Inflammatory macrophage (primary cell): ENCODE measurements at places on chromosomes 7 and 10.

DNA sequence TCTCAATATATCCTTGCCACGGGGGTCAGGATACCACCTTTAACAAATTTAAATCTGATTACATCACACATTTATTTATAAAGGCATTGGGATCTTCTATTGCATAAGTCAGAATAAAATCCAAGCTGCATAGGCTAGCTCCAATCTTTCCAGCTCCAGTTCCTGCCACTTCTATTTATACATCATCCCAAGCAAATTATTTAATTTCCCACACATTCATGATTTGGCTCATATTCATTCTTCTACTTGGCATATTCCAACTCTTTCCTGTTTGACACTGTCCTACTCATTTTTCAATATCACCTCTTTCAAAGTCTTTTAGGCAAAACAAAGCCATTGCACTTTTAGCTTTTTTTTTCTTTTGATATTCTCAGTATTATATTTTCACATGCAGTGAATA, 579.0 kb upstream of the FZD8 start:
- no peak for DNase-seq

- DNase-seq, result no peak
These were observed 96.0 kb downstream of the NOD1 start for GRCh38 chr7:30382607-30383006.

DNA sequence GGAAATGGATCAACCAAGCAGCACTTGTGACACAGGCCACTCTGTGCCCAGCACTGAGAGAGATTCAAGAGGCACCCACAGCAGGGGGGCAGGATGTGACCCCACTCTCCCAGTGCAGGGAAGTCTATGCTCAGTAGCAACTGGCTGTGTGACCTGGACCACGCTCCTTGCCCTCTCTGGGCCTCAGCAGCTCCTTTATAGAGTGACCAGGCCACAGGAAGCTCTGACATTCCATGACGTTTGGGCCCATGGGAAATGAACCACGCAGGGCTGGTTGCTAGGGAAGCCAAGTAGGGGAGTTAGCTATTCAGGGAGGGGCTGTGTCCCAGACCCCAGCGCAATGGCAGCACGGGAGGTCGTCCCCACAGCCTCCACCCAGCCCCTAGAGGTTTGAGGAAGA, 232.6 kb downstream of the USP6NL start:
- no peak for DNase-seq

DNA sequence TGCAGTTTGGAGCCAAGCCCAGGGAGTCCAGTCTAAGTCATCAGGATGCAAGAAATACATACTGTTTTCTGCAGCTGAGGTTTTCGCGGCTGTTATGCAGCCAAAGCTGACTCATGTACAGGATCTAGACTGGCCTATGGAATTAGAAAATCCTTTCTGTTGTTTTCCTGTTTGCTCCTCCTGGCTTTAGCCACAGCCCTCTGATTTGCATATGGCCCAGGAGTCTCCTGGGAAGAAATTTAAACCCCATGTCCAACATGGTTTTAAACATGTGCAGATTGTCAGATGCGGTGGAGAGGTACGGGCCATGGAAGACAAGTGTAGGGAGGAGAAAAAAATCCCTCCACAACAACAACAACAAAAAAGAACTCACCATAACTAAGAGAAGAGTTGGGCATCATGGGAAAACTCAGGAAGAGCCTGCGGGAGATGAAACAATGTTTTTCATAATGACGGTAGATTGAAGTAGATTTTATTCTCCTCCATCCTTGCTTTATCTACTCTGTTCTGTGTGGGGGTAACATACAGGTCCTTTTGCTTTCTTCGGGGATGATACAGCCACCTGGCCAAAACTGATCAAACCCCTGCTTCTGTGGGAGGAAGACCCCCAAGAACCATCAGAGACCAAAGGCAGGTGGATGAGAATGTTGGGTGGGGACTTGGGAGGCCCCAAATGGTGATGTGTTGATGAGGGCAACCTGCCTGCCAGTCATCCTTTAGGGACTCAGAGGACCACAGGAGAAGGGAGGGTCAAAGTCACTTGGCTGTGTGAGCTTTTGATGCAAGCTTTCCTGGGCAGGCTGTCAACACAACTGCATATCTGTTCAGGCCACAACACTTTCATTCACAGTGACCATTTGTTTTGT, 29.8 kb upstream of the GNA12 start:
- peak; percentile 21 for DNase-seq

DNA sequence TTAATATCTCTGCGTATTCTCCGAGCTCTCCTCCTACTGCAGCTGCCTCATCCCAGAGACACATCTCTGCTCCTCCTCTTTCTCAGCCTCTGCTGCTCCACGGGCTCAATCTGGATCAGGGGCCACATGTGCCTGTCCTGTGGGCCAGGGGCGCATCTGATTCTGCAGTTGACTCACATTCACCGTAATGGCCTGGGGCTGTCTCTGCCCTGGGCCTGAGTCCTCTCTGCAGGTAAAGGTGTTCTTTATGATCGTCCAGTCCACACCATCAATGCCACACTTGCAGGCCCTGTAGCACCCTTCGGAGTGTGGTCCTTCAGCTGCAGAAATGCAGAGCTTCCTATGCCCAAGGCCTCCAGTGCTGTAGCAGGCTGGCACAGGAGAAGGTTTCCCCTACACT, 154.5 kb downstream of the OAT start:
- no peak for DNase-seq

GRCh38 chr7:29500719-29501118, 62.9 kb upstream of the PRR15 start:
- DNase-seq, result no peak

- DNase-seq, result no peak
These were observed 29.1 kb downstream of the MCU start for GRCh38 chr10:72720814-72721660.

DNA sequence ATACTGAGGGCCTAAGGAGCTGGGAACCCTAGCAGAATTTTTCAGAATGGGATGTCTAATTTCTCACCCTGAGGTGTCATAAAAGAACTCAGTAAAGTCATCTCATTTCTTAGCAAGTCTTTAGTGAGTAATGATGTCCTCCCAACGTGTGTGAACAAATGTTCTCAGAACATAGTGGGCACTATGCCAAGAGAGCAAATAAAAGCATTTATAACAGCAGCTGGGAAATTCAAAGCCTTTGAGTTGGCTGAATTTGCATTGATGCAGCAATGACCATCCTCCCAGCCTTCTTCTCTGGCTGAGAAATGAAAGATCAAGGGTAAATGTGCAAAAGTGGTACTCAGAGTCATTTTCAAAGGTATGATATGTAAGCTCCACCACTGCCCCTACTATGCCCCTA, 109.4 kb downstream of the FAM107B start:
- no peak for DNase-seq

DNA sequence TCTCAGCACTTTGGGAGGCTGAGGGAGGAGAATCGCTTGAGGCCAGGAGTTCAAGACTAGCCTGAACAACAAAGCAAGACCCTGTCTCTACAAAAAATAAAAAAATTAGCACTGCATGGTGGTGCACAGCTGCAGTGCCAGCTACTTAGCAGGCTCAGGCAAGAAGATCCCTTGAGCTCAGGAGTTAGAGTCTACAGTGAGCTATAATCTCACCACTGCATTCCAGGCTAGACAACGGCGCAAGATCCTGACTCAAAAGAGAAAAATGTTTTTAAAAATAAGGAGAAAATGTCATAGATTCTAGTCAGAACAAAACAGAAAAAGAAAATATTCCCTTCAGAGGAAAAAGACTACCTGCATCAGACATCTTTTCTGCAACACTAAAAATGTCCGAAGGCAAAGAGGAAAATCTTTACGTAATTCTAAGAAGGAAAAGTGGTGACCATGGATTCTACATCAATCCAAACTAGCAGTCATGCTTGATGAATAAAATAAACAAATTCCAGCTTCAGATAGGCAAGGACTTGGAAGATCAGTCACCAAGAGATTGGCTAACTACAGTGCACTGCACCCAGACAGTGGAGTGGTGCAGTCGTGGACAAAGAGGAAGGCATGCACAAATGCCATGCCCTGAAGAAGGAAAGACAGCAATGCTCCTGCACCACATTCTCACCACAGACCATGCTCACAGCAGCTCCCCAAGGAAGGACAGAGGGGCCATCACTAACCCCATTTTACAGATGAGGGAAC, 54.3 kb downstream of the ERCC6 start:
- no peak for DNase-seq

GRCh38 chr7:66771795-66772194, 31.3 kb downstream of the RABGEF1 start:
- DNase-seq, result no peak

GRCh38 chr10:31630861-31631567, 297.6 kb downstream of the ARHGAP12 start:
- no peak for DNase-seq

DNA sequence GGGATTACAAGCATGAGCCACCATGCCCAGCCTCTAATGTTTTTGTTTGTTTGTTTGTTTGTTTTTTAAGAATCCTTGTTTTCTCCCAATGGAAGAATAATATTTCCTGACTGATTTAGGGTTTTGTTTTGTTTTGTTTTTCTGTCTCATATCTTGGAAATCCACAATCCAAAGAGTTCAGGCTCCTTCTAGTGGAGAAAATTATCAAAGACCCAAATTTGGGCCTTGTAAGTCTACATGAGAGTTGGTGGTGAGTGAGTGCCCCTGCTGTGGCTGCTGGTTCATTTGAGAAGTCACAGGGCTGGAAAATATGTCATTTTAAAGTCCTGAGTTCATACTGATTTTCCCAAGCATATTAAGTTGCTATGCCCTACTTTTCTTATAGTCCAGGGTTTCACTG, 33.5 kb upstream of the KLHL7 start:
- no peak for DNase-seq

GRCh38 chr10:6171881-6172695, 30.6 kb upstream of the PFKFB3 start:
- DNase-seq, result peak; percentile 82

DNA sequence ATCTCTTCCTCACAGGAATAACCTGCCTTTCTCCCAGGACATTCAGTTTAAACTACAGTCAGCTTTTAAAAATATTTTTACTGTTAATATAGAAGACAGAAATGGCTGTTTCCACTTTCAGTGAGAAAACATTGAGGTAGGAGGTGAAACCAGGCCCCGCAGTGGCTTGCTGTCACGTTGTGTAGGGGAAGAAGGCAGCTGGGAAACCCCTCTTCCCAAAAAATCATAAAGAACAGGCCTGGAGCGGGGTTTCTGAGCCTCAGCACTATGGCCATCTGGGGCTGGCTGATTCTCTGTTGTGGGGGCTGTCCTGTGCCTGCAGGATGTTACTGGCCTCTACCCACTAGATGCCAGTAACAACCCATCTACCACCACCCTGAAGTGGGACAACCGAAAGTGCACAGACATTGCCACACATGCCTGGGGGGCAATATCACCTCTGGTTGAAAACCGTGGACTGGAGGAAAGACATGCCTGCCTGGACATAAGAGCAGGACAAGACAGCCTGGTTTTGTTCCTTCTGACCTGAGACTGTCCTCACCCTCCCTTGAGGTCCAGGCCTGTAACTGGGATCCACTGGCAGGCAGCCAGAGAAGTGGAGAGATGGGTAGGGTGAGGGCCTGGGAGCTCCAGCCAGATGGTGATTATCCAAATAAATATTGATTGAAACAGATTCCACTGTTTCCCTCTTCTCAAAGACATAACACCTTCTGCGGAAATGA, 43.9 kb downstream of the KCNH2 start:
- no peak for DNase-seq

GRCh38 chr10:30216821-30217220, 132.3 kb downstream of the MTPAP start:
- DNase-seq, result no peak

DNA sequence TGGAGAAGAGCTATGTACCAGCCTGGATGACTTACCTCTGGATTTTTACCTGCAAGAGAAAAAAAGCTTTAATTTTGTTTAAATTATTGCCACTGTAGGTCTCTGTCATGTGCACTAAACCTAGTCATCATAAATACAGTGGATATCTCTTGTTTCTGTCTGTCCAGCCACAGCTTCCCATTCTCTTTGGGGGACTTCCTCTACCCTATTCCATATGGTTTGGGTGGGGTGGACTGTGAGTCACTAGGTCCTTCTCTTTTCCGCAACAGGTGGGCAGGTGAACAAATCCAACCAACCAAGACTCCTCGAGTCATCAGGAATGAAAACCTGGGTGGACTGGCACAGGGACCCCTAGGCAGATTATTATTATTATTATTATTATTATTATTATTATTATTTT, 87.3 kb upstream of the CYTH3 start:
- DNase-seq, result peak; percentile 59

DNA sequence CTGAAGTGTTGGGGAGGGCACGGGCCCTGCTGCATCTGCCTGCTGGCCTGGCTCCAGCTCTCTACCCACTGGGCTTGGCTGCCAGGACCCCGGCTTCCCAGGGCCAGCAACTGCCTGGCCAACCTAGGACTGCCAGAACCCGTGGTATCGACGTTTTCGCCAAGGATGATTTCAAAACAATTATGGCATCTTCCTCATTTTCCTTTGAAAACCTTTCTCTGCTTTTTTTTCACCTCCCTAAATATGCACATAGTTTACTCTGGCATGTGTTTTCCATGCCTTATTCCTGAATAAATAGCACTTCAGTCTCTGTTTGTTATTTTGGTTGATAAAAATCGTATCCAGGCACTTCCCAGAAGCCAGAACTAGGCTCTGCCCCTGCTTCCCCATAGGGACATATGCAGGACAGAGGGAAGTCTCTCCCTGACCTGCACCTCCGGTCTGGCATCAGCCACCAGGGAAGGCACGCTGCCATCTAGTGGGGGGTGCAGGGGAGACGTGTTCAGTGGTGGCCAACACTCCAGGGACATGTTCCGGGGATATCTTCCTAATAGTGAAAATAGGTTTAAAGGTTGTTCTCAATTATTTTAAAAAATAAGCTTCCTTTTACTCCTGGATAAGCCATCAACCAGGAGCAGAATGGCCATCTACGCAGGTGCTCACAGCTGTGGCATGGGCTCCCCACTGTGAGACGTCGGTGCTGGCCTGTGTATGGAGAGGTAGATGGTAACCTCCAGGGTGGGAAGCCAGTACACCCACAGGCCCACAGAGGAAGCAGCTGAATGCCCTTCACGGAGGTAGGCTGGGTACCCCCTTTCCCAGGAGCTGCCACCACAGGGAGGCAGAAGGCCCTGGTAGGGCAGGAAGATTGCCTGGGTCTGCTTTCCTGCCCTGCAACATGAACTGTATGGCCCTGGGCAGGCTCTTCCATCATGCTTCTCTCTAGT, 30.7 kb upstream of the ANTXRL start:
- peak; percentile 84 for DNase-seq

DNA sequence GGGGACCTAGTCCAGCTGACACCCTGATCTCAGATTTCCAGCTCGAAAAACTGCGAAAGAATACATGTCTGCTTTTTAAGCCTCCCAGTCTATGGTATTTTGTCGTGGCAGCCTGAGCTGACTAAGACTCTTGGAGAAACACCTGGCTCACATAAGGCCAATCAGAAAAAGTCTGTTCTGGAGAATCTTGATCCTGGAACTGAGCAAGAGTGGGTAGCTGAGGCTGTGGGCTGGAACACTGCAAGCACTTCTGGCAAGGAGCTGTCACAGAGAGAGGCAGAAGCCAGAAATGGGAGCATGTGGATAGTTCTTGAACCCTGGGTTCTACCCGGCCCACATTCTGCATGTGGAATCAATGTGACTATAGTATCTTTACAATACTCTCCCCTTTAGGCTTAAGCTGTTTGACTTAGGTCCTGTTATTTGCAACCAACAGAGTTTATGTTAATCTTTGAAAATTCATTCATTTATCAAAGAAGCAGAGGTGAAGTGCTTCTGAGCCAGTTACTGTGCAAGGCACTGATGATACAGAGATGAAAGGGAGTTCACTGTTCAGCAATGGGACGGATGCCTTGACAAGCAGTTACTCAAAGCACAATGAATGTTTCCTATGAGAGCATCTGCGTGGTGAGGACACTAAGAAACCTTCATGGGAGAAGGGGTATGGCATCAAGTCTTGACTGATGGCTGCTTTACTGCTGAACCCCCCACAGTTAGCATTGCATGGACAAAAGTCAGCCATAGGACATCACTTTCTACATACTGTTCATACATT, 4.4 kb upstream of the C10orf90 start:
- no peak for DNase-seq

GRCh38 chr7:1846331-1847065, 176.4 kb downstream of the ELFN1 start:
- DNase-seq, result no peak
